ENCODE measurements at places on chromosomes 12 and 14. TPM values are rescaled to one million over a fixed set of nuclear protein-coding genes. Genes with fewer than 3 reads are reported as not detected.

- no peak for DNase-seq
Observed at GRCh38 chr14:24395609-24396582, 2.9 kb upstream of the NYNRIN start.

DNA sequence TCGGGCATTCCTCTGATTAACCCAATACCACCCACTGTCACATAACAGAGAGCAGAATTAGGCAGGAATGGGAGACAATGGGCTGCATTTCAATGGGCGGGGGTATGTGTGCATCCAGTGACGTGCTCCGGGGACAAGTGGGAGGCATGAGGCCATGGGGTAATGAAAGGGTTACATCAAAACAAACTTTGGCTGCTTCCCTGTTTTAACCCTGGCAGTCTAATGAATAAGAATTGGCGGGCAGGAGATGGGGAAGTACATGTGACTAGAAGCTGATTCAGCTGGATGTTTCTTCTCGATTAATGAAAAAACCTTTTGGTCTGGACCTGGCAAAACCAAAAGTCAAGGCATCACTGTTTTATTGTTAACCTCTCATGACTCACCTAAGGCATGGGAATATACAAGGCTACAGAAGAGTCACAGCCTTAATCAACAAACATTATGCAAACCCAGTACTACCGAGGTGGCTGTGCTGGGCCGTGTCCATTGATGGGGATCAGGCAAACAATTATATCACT lies 44.2 kb downstream of the SOCS2 start:
- DNase-seq = no peak

DNA sequence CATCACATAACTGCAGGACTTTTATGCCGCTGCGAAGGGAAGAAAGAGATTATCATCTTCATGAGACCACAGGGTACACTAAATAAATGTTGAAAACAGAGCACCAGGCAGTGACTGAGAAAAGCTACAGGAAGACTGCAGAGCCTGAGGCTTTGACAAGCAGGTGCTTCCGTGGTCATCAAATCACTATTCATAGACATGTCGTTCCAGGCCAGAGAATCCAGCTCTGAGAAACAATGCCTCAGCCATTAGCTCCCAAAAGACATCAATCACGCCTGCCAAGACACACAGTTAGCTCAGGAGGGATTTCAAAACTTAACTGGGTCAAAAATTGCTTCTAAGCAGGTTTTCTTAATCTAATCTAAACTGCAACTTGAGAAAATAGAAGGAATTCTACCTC lies 47.2 kb upstream of the GARIN6 start:
- no peak for DNase-seq

DNA sequence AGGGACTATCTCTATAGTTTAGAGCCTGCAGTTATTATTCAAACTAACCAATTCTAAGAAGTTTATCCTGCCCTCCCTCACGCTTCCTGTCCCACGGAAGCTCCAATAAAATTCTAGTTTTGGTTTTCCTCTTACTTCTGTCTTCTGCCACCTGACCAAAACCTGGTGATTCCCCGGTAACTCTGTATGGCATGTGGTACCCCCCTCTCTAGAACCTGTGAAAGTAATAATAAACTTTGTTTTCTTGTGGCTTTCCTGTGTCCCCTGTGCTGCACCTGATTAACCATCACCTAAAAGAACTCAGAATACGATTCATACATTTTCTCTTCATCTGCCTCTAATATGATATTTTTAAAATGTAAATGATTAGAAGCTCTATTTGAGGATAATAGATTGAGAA lies 379.8 kb downstream of the APAF1 start:
- DNase-seq = no peak

GRCh38 chr12:69131077-69131476 lies 108.3 kb upstream of the CPSF6 start:
- no peak for DNase-seq

IGFBP6 gene
- total RNA-seq = 34.7 TPM

- DNase-seq = no peak
Observed at GRCh38 chr14:103725739-103726395, 10.3 kb downstream of the ZFYVE21 start.

DNA sequence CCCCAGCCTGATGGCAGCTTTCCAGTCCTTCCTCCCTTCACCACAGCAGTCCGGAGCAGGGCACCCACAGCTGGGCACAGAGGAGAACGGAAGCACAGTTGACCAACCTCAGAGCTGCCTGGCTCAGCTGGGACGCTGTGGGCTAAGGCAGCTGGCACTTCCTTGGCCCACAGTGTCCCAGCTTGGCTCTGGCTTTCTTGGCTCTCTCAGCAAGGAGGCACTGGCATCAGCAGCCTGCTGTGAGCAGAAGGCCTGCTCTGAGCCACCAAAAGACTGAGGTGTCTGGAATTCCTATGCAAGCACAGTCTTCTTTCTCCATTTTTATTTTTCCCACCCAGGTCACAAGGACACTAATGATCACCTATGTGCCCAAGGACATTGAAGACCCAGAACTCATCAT lies 32.6 kb downstream of the NGB start:
- DNase-seq = no peak

GRCh38 chr12:14948672-14949071 lies 10.3 kb upstream of the ERP27 start:
- no peak for DNase-seq

DNA sequence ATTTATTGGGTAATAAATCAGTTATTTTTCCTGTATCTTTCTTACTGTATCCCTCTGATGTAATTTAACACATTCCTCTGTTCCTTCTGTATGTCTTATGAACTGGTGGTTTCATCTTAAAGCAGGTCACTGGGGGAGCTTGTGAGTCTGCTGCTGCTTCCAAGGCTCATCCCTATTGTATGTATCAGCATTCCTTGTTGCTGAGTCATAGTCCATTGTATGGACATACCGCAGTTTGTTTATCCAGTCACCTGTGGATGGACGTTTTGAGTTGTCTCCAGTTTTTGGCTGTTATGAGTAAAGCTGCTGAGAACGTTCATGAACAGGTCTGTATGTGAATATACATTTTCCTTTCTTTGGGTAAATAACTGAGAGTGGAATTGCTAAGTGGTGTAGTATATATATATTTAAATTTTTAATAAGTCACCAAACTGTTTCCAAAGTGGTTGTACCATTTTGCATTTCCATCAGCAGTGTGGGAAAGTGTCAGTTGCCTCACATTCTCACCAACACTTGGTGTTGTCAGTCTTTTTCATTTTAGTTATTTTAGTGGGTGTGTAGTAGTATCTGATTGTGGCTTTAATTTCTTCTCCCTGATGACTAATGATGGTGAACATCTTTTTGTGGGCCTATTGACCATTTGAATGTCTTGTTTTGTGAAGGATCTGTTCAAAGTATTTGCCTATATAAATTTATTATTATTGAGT lies 82.7 kb downstream of the BEGAIN start:
- no peak for DNase-seq

DNA sequence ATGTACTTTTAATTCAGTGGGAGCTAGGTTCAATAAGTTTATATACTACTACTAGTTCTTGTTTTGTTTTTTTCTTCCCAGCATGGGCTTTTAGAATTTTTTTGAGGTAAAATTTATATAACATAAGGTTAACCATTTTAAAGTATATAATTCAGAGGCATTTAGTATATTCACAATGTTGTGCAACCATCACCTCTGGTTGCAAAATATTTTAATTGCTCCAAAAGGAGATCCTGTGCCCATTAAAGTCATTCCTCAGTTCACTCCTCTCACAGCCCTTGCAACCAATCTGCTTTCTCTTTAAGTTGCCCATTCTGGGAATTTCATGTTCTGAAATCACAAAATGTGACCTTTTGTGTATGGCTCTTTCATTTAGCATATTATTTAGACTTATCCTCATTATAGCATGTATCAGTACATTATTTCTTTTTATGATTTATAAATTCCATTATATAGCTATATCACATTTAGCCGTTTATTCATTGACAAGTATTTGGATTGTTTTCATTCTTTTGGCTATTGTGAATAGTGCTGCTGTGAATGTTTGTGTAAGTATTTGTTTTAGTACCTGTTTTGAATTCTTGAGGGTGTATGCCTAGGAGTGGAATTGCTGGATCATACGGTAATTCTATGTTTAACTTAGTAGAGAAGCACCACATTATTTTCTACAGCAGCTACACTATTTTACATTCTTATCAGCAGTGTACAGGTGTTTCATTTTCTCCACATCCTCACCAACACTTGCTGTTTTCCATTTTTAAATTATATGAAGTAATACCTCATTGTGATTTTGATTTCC lies 59.1 kb downstream of the ARHGAP5 start:
- DNase-seq = no peak

Data from Caco-2 (cell line).